ENCODE measurements at places on chromosomes 5 and 9.

DNA sequence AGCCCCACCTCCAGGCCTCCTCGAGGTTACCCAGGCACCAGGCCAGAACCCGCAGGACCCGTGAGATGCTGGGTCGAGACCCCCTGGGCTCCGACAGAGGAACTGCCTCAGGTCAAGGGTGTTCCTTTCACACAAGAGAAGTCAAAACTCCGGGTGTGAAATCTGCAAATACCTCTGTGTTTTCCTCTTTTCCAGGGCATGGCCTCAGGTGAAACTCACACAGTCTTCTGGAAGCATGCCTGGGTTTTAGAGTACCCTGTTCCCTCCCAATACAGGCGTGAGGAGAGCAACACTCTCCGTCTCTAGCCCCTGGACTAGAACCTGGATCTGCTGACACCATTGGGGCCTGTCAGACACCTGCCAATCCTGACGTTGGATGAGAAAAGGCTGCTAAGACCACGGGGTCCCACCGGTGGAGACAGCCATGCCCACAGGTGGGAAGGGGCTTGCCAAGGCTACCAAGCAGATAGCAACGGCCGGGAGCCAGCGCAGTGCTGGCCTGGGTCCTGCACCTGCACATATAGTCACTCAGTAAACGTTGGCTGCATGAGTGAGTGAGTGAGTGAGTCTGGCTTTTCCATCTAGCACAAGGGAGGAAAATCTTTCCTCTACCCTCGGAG is 182.0 kb upstream of the PPP1R26 start:
- no peak for DNase-seq

GRCh38 chr9:82284758-82285157 is 296.2 kb downstream of the SPATA31D1 start:
- DNase-seq, result no peak

DNA sequence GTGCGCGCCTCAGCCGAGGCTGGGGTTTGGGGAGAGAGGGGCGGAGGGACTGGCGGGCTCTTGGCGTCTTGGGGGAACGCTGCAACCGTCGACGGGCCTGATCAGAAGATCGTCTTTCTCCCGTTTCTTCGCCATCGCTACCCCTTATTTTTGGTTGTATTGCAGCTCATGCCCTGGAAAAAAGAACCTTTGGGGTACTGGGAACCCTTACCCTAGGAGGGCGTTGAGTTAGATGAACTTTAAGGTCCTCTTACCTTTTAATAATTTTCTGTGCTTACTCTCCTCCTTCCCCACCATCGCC is 719 bp downstream of the PAIP2 start:
- DNase-seq, result no peak

DNA sequence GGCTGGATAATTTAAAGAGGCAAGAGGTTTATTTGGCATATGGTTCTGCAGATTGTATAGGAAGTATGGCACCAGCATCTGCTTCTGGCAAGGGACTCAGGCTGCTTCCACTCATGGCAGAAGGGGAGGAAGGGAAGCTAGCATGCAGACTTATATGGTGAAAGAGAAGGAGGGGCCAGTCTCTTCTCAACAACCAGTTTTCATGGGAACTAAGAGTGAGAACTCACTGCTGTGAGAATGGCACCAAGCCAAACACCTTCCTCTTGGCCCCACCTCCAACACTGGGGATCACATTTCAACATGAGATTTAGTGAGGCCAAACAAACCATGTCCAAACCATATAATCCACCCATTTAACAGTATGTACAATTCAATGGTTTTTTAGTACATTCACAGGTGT is 113.3 kb upstream of the SHB start:
- no peak for DNase-seq

DNA sequence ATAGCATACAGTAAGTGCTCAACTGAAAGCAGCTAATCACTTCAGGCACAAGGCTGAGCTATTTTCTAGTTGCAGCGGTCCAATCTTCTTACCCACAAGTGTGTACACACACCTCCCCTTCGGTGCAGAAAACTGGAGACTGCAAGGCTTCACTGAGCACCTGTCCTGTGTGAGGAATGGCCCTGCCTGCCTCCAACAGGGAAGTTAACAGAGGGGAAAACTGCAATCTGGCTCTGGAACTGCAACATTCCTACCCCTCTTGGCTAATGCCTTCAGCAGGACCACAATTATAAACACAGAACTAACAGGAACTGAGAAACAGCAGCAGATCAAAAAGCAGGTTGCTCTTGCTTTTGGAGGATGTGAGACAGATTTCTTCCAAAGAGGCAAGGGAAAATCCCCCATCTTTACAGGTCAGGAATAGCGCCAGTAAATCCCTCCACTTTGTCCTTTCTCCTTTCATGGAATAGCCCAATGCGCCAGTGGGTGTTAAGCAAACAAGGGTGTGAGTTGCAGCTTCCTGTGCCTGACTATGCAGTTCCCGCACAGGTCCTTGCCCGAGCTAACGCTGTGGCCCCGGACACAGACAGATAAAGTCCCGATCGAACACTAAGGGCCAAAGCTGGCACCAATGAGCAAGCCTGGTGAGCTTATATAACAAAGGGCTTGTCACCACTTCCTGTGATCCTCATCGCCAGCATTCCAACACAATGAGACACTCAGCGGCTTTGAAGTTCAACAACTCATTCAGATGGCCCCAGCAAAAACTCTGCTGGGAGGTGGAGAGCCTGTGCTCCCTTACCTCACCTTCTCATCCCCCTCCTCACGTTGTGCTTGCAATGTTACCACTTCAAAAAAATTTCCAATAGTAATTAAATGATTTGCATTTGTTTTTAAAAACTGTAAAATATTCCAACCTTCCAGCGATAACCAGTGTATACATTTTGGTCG is 21.5 kb downstream of the SHB start:
- DNase-seq, result no peak

GRCh38 chr5:140324041-140324600 is 21.2 kb upstream of the PFDN1 start:
- no peak for DNase-seq

GRCh38 chr9:18159254-18159653 is 314.7 kb upstream of the ADAMTSL1 start:
- no peak for DNase-seq

DNA sequence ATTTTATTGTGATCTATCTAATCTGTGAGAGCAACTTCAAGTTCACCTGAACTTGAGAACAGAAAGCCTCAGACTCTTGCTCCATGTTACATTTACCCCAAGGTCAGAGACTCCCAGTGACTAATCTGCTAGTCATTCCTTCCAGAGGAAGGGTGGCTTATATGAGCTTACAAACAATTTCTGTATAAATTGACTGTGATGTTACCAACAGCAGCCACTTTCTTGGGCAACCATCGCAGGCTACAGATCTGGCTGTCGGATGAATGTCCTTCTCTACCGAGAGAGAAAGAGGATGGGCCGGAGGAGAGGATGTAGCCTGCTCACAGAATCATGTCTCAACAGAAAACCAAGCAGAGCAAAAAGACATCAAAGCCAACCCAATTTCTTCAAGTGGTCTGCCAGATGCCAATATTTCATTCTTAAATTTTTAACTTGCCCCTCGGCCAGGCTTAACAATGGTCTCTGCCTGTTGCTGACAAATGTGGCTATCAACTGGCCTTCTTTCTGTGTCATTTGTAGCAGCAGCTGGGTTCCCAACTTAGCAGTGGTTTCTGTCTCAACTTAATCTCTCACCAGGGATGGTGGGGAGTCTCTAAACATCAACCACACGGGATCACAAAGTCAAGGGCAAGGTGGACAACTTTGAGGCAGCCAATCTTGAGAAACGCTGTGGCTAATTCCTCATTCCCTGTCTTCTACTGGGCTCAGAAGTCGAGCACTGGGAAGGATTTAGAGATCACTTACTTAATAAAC is 81.3 kb downstream of the RAPGEF1 start:
- DNase-seq, result peak; percentile 74

- DNase-seq, result no peak
Observed at GRCh38 chr9:16031971-16032370, 479.1 kb downstream of the CCDC171 start.

GRCh38 chr5:32600054-32600622 is 14.8 kb downstream of the SUB1 start:
- DNase-seq, result no peak

DNA sequence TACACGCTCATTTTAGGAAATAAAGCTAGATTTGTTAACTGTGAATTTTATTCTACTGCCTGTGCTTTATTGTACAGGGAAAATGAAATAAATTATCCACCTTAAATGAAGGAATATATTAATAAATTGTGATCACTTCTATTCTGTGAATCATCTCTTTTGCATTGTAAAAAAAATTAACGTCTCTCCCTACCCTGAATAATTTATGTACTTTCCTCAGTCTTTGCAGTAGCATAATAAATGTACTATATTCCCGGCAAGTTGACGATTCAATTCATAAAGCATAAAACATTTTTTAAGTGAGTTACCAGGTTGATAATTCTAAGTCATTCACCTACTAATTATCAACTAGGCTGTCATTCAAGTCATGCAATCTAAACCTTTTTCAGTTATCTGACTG is 1425.3 kb upstream of the CDH9 start:
- DNase-seq, result no peak

DNA sequence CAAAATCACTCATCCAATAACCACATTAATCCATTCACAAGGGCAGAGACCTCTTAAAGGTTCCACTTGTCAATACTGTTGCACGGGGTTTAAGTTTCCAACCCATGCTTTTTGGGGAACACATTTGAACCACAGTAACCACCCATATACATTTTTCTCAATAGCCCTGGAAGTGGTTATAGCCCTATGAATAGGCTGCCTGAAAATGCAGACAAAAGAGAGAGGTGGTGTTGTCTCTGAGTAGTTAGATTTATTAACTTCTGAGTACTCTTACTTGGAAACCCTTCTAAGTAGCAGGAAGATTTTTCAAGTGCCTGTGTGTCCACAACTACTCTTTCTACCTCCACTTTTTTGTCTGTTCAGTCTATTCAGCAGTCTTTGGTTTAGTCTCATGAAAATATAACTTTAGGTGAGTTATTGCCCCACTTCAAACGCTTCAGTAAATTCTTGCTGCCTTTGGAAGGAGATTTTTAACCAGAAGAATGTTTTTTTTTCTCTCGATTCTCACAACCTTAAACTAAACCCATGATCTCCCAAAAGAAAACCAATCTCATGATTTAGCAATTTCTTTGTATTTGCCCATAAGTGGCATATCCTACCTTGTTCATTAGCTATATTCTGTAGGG is 42.6 kb downstream of the ARHGEF28 start:
- DNase-seq, result no peak

DNA sequence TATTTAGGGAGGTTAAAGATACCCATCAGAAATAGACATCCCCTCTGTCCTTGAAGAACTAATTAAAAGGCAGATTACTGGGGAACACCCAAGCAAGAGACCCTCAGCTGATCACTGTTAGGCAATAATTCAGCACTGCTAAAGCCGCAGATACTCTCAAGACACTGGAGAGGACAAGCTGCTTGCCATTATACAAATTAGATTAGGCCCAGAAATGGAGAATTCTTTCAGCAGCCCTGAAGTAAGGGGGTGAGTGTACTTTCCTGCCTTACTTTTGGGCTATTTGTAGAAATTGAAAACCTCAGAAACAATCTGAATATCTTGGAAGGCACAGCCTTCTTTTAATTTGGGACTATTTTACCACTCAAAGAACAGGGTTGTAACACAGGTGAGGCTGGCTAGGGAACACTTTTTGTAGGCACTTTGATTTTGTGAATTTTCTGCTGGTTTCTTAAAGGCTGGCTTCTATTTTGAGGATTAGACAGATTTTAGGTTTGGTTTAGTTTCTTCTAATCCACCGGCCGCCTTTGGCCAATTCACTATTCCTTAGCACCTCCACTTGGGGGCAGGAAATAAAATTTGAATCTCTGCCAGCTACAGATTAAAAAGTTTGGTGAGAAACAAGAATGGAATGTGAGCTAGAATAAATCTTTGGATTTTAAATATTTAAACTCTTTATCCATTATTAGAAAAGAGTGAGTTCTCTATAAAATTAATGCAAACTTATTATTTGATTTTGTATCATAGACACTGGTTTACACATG is 106.0 kb downstream of the SMARCA2 start:
- no peak for DNase-seq

DNA sequence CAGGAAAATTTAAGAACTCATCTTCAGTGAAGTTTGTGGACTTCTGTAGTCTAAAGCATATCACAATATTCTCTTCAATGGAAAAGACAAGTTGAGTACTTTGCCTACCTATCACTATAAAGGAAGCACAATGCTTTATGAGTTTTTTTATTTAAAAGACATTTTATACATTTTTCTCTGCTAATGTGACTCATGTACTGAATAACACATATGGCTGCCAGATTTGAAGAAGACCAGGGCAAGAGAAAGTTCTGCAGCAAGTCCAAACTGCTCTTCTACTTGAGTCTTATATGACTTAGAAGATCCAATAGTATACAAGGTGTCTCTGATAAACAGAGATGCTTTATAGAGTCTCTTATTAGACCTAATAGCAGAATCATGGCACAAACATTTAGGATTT is 978.4 kb downstream of the TLE4 start:
- no peak for DNase-seq

- peak; percentile 65 for DNase-seq
Observed at GRCh38 chr5:159316519-159317383, 13.5 kb downstream of the IL12B start.

DNA sequence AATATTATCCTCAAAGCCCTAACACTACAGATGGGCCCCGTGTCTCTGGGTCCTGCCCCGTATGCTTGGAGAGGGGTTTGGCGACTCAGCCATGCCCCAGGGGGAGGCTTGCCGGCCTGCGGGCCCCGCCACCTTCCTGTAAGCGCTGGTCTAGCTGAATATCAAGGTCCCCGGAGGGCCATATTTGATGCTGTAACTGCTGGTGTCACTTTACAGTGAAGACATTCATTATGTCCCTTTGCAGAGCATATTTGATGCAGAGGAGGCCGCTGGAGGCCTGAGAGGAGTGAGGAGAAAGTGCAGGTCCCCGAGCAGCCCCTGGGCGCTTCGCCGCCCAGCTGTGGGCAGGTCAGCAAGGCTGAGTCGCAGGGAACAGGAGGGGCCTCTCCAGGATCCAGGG is 16.8 kb downstream of the IRX4 start:
- DNase-seq, result no peak

DNA sequence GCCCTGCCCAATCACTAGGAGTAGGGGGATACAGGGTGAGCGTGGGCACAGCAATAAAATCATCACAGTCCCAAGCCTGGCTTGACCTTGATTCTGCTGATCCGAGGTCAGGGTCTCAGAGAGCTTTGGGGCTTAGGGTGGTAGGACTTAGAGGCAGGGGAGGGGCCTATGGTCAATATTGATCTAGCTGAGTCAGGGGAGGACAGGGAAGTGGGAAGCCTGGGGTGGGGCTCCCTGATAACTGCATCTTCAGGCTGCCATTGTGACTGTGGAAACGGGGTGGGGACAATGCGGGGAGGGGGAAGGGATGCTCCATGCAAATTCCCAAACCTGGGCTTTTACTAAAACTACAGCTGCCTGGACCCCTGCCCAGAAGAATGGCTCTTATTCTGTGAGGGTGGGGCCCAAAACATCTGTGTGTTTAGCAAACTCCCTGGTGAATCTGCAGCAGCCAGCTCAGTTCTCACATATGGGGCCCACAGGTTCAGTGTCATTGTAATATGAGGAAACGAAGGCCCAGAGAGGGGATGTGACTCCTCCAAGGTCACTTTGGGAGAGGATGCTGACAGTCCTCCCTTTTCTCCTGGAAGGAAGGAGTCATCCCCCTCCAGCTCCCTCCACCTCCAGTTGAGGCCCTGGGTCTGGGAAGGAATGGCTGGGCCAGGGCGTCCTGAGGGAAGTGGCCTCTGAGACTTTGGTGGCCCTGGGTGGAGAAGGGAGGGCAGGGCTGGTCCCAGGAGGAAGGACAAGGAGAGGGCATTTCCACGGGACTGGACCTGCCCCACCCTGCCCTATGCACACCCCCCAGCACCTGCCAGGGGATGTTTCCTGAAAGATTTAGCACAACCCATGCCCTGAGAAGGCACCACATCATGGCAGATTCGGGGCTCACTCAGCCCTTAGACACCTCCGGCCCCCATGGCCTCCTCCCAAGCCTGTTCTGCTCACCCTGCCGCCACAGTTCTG is 26.4 kb downstream of the SLC6A7 start:
- DNase-seq, result no peak

Measured in activated CD4-positive, alpha-beta T cell treated with anti-CD3 and anti-CD28 coated beads for 36 hours (primary cell).